ENCODE measurements at places on chromosomes 3 and 15.

DNA sequence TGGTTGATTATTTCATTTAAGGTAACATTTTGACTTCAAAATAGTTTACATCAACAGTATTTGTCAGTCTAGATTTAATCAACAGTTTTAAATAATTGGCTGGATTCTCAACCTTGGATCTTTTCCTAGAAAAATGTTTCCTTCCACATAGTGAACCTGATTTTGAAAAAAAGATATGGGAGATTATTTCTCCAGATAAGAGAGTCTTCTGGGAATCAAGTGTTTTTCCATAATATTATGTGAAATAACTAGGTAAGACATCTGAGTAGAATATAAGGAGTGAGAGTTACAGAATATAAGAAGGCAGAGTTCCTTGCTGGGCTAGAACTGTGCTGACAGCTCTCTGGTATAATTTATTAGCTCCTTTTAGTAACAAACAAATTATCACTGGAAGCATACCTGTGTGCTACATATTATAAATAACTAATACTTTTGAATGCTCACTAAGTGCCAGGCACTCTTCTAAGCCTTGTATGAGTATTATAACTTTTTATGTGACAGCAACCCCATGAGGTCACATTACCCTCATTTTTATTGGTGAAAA, 18.8 kb upstream of the TNFSF10 start:
- DNase-seq = no peak

DNA sequence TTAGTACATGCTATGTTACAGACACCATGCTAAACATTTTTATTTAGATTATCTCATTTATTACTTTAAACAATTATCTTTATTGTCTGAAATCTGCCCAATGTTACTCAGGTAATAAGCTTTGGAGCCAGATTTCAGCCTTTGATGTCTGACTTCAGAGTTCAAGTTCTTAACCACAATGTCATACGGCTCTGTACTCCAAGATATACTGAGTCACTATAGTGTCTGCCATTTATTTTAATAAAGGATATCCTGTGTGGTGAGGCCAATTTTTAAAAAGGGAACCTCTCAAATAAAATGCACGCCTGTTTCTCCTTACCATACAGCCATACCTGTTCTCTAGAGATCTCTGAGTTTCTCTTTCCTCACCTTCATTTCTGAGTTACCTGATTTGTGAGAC, 193.1 kb downstream of the EPHA3 start:
- no peak for DNase-seq

DNA sequence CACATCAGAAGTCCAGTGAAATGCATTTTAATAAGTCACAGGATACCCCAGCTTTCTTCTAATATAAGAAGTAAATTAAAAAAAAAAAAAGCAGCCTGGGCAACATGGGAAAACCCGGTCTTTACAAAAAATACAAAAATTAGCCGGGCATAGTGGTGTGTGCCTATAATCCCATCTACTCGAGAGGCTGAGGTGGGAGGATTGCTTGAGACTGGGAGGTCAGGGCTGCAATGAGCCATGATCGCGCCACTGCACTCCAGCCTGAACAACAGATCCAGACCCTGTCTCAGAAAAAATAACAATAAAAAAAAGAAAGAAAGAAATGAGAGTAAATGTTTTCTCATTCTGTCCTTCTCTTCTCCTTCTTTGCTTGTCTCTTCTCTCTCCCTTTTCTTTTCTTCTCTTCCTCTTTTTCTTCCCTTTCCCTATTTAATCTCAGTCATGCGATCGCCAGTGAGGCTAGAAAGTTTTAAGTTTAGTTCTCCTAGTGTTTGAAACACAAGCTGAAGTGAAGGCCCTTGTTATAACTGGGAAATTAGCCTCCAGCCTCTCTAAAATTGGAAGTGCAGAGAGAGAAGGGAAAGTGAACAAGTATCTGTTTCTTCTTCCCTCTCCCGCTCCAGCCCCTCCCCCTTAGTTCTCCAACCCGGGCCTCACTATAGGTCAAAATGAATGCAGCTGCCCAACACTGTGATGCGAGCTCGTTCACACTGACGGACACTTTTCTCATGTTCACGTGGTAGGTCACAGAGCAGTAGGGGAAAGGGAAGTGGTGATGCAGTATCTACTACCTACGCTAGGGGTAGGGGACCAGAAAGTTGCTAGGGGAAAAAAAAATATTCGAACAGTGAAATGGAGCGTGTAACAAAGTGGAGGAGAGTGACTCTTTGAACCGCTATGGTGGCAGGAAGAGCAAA, 23.5 kb upstream of the TSC22D2 start:
- DNase-seq = peak; percentile 57

DNA sequence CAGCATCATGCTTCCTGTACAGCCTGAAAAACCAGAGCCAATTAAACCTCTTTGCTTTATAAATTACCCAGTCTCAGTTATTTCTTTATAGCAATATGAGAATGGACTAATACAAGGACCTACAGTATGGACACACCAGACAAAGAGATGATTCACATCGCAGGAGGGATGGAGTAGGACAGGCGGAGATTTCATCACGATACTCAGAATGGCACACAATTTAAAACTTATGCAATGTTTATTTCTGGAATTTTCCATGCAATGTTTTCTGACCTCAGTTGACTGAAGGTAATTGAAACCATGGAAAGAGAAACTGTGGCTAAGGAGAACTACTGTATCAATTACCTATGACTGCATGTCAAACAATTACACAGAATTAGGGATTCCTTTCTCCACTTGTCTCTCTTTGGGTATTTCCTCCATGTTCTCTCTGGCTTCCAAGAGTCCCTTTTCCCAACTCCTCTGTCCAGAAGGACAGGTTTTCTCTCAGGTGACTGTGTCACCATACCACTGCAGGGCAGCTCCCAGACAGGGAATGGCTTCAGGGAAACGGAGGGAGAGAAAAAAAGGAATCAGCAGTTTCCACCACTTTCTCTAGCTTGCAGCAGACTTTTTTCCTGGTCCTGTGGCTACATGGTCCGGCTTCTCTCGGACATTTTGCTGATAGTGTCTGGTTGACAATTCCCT, 3.0 kb upstream of the ANO10 start:
- DNase-seq = no peak

GRCh38 chr3:130242850-130243569, 102.5 kb upstream of the COL6A5 start:
- DNase-seq = no peak

DNA sequence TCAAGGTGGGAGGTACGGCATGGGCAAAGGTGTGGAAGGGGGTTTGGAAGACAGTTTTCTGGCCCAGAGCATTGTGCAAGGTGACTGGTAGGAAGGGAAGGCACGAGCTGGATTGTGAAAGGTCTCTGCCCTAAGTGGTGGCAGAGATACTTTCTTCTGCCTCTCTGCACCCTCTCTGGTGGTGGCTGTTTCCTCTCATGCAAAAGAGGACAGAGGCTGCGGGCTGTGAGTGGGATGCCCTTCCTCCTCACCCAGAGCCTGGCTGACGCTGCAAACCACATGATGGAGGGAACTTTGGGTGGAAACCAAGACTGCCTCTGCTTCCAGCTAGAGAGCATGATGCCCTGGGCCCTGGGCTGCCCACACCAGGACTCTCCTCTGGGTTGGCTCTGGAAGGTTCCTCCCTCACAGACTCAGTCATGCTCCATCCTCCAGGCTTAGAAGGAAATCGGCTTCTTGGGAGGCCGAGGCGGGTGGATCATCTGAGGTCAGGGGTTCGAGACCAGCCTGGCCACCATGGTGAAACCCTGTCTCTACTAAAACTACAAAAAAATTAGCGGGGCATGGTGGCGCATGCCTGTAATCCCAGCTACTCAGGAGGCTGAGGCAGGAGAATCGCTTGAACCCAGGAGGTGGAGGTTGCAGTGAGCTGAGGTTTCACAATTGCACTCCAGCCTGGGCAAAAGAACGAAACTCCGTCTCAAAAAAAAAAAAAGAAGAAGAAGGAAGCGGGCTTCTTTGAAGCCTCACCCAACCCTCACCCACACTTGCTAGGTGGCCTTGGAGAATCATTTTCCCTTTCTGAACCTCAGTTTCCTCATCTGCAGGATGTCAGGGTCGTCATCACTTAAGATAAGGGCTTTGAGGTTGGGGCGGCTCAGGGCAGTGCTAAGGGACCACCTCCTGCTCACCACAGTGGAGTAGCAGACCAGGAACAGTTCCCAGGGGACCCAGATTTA, 8.3 kb downstream of the PSTPIP1 start:
- peak; percentile 55 for DNase-seq

GRCh38 chr15:59296181-59296617, 76.5 kb downstream of the MYO1E start:
- DNase-seq = no peak

GRCh38 chr15:64536244-64536836, 76.0 kb downstream of the ZNF609 start:
- DNase-seq = no peak

DNA sequence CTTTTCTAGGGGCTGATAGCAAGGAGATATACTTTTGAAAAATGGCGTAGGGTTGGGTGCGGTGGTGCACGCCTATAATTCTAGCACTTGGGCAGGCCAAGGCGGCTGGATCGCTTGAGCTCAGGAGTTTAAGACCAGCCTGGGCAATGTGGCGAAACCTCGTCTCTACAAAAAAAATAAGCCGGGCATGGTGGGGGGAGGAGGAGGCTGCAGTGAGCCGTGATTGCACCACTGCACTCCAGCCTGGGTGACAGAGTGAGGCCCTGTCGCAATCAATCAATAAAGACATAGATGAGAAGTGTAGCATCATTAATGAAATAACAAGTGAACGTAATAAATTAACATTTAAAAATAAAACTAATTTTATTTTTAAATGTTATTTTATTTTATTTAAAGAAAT, 134.6 kb downstream of the SLCO3A1 start:
- DNase-seq = no peak

DNA sequence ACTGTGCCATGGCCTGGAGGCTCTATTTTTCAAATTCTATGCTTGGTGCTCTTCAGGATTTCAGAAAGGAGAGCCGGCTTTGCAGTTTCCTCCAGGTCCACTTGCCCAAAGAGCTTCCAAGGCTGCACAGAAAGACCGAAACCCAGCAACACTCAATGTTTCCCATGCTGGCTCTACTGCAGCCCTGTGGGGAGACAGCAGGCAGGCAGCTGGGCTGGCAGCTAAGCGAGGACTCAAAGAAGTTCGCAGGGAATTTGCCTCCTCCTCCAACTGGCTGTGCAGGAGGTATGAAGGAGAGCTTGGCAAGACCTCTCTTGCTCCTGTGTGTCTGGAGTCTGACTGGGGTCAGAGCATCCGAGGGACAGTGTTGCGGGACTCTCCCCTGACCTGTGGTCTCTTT, 17.4 kb upstream of the ITGA11 start:
- no peak for DNase-seq

- DNase-seq = no peak
Measured at GRCh38 chr3:161393310-161393709, 22.0 kb upstream of the SPTSSB start.

DNA sequence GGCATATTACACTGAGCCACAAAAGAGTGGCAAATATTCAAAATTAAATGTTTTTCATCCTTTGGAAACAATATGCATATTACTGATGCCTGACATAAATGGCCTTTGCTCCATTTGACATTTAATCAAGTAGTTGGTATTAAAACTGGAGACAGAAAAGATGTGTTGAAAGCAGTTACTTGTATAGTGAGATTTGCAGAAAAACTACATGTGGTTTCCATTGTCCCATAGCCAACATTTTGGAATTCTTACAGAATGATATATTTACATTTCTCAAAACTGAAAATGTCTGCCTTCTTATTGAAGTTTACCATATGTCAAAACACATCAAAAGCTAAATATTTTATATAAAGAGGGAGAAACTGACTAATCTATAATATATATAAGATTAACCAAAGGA, 21.6 kb downstream of the SHOX2 start:
- no peak for DNase-seq

DNA sequence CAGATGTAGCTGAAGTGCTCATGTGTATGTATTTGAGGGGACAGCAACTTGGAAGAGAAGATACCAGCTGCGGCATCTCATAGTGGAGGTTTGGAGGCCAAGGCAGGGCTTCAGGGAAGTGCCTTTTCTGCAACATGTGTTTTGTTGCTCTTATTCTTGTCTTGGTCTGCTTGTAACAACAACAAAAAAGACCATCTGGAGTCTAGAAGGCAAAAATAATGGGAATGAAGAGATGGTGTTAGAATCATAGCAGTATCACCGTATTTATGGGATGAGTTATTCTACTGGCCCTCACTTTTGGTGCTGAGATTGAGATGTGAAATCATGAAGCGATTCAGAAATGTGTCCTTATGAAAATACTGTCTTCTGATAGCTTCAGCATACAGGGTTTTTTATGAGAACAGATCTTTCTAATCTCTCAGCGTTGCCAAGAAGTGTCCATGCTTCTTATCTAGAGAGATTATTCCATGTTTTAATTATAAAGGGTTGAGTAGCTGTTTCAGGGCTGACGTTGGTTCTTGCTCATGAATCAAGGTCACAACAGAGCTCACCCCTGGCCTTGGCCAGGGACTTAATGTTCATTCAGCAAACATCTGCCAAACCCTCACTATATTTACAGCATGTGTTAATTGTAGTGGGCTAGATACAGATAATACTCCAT, 58.0 kb downstream of the ITPR1 start:
- no peak for DNase-seq

DNA sequence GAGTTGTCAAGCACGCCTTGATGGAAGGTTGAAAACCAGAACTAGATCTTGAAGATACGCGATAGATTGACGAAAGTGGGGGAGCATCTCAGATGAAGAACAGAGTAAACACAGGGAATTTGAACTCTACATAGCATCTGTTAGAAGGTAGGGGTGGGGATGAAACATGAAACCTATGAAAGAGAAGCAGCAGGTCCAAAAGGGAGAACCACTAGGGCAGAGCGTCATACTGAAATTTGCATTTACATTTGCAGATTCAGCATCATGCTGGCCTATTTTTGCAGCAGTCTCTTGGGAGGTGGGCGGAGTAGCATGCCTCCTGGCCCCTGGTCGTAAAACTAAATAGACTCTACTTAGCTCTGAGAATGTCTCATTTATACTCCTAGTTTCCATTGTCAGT, 46.1 kb upstream of the RASGRP1 start:
- peak; percentile 64 for DNase-seq

DNA sequence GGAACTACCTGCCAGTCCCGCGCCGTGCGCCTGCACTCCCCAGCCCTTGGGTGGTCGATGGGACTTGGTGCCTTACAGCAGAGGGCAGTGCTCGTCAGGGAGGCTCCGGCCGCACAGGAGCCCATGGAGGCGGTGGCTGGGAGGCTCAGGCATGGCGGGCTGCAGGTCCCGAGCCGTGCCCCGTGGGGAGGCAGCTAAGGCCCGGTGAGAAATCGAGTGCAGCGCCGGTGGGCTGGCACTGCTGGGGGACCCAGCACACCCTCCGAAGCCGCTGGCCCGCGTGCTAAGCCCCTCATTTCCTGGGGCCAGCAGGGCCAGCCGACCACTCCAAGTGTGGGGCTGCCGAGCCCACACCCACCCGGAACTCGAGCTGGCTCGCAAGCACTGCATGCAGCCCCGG, 580.2 kb downstream of the ZIC1 start:
- no peak for DNase-seq

All from naive thymus-derived CD4-positive, alpha-beta T cell (primary cell).